ENCODE measurements at places on chromosomes 7 and 10.

DNA sequence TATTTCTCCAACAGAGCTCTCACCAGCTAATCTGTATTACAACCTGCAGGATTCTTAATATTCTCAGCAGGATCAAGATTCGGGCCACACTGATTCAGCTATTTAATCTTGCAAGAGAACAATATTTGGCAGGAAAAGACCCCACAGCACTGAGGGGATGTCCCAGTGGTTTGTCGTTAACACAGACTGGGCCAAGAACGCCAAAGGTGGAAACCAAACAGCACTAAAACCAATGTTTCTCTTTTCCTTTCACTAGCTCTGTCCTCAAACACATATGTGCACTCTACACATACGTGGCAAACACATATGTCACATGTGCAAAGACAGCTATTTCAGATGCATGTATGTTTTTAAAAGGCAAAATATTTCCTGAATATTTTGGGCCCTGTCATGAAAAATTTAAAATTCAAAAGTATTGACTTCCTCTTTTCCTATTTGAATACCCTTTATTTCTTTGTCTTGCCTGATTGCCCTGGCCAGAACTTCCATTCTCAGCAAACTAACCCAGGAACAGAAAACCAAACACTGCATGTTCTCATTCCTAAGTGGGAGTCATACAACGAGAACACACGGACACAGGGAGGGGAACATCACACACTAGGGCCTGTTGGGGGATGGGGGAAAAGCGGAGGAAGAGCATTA lies 51.7 kb upstream of the NEBL start:
- DNase-seq: peak; percentile 26

- peak; percentile 2 for DNase-seq
Observed at GRCh38 chr10:128877936-128878335, 589.1 kb upstream of the MGMT start.

DNA sequence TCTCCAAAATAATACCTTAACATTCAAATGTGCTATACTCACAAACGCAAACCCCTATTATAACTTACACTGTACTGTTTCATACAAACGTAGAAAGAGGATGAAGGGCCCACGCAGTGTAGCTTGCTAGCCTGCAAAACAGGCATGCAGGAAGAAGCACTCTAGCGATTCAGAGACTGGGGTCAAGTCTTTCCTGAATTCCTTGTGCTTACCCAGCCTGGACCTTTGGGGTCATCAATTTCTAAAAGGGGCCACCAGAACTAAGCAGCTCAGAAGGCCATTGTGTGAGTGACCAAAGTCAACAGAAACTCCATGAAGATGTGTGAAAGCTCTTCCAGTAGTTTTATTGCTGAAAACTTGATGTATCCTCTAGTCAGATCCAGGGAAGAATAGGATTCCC lies 111.9 kb downstream of the SVIL start:
- no peak for DNase-seq

- no peak for DNase-seq
Observed at GRCh38 chr10:121771966-121772365, 155.9 kb downstream of the ATE1 start.

- DNase-seq: no peak
Observed at GRCh38 chr7:140423501-140423900, 19.6 kb downstream of the RAB19 start.

DNA sequence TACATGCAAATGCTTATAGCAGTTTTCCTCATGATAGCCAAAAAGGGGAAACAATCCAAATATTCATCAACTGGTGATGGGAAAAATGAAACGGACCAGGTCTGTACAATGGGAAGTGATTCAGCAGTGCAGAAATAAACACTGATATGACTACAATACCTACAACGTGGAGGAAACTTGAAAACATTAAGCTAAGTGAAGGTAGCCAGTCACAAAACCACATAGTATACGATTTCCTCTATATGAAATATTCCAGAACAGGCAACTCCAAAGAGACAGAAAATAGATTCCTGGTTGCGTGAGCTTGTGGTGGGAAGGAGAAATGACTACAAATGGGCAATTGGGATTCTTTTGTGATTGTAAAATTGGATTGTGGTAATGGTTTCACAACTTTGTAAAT lies 263.1 kb upstream of the PITRM1 start:
- DNase-seq: no peak

GRCh38 chr10:99784016-99784726 lies 1.7 kb downstream of the ABCC2 start:
- peak; percentile 24 for DNase-seq

GRCh38 chr10:32150532-32151101 lies 94.4 kb upstream of the KIF5B start:
- DNase-seq: no peak

DNA sequence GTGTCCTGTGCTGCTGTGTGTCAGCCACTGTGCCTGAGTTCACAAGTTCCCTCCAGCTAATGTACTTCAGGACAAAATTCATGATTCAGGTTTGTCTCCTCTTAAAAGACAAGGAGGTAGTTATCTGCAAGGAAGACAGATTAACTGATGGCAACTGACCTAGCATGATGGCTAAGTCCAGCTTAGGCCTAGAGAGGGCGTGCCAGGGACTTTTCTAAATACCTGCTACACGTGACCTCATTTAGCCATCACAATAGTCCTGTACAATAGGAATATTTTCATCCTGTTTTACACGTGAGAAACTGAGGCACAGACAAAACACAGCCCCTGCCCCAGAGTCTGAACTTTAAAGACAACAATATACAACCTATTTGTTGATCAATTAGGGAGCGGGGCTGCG lies 275.7 kb downstream of the XPNPEP1 start:
- no peak for DNase-seq

DNA sequence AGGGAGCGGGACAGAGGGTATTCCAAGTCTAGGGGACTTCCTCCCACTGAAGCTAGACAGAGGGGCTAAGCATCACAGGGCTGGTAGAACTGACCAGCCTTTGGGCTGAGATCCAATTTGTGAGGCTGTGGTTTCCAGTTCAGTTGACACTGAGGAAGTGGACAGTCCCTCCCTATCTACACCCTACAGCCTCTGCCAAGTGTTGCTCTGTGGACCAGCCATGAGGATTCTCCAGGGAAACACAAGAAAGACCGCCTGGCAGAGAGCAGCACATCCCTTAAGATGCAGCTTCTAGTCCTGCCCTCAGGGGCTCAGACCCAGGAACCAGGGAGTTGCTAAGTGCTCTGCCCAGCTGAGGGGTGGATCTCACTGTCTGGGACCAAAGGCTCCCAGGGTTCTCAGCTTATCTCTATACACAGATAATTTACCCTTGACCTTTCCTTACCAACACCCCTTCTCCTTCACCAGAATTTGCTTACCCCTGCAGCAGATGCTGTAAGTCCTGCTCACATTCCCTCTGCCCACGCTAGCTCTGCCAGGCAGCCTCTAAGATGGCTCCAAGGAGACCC lies 252.0 kb downstream of the SKIDA1 start:
- DNase-seq: no peak

- no peak for DNase-seq
Observed at GRCh38 chr7:40299097-40299496, 164.3 kb downstream of the SUGCT start.

GRCh38 chr7:41584746-41585145 lies 118.1 kb downstream of the INHBA start:
- no peak for DNase-seq

DNA sequence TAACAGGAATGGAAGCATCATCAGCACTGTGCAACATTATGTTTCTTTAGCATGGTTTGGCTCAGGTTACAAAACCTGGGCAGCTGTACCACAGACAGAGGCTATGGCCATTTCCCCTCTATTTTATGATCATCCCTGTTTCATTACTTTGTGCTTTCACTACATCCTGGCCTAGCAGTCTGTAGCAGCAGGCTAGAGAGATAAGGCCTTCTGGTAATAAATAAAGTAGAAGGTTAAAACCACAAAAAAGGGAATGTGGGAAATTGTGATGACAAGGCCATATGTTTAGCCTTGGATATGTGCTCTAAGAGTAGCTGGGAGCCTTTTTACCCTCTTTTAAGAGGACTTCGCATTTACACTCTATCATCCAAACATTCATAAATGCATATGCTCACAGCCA lies 266.2 kb upstream of the PHF14 start:
- DNase-seq: no peak

DNA sequence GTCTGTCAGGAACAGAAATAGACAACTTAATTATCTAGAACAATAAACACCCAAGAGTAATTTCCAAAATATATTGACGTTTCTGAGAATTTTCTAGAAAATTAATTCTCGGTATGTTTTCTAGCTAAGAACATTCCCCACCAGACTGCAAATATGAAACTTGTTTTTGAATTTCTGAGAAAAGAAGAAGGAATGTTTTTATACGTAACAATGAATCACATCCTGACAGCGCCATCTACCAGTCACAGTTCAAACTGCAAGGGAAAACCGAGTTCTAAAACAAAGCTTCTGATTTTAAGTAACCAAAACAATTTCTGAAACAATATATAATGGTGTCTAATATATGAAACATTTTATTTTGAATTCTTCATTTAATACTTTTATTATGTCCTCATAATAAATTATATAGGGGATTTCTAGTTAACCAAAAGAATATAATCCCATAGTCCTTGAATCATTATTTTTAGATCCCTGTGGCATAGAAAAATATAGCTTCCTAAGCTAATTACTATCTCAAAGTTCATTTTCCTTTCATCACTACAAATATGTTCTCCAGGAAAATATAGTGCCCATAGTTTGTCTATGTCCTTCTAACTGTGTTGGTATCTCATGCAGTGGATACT lies 34.5 kb upstream of the MEOX2 start:
- no peak for DNase-seq

DNA sequence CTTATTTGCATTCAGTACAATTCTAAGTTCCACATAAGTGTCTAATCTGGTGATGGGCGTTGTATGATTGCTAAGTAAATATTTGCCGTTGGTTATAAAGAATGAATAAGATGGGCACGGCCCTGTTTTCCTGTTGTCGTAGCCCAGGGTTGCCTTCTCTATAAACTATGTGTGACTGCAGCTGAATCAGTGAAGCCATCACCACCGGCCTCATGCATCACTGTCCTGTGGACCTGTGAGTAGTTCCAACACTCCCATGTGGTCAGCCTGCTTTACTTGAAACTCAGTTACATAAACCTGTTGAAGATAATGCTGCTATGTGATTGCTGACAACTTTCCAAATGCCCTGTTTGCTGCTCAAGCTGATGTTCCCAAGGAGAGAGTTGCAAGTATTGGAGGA lies 21.6 kb upstream of the KLF6 start:
- no peak for DNase-seq

GRCh38 chr7:30176463-30177109 lies 41.8 kb downstream of the MTURN start:
- no peak for DNase-seq

- DNase-seq: peak; percentile 47
Observed at GRCh38 chr10:59872892-59873463, 33.4 kb downstream of the CCDC6 start.

DNA sequence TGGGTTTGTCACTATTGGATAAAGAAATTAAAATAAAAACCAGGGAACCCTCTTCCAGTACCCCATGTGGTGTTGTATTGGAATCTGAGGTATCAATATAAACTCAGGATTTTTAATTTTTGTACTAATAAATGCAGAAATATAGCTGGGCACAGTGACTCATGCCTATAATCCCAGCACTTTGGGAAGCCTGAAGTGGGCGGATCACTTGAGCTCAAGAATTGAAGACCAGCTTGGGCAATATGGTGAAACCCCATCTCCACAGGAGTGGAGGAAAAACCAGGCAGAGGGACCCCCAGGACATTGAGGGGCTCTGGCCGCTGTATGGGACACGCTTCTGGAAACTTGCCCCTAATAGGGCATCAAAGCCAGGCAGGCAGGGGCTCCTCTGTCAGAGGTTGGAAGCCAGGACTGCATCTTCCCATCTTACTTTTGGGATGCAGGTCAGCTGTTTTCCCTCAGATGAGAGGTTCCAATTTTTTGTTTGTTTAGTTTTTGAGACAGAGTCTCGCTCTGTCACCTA lies 11.1 kb downstream of the ADIRF start:
- DNase-seq: no peak

DNA sequence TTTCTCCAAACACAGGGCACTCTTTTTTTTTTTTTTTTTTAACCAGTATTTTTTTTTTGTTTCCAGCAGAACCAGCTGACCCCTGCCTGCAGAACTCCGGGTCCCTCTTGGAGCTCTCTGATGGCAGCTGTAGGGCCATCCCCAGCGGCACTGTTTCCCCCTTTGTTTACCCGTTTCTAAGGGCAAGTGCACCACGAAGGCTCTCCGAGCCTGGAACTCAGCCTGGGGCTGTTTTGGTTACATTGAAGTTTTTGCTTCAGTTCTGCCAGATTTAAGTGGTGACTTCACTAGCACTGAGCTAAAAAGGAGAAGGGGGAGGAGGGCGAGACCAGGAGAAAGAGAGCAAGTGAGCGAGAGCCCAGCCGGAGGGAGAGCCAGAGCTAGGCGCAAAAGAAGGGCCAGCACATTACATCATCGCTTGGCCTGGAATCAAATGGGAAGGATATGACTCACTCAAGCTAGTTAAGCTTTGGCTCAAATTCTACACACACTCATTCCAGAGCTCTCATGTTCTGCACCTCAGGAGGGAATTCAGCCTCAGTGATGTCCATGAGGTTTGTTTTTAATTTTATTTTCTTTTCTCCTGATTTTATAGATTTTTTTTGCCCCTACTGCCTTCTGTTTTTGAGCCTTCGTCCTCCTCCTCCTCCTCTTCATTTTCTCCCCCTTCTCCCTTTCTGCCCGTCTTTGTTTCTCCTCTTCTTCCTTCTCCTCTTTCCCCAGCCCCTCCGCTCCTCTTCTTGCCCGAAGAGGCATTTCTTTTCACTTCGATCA lies 272.3 kb downstream of the TRIL start:
- DNase-seq: peak; percentile 98

DNA sequence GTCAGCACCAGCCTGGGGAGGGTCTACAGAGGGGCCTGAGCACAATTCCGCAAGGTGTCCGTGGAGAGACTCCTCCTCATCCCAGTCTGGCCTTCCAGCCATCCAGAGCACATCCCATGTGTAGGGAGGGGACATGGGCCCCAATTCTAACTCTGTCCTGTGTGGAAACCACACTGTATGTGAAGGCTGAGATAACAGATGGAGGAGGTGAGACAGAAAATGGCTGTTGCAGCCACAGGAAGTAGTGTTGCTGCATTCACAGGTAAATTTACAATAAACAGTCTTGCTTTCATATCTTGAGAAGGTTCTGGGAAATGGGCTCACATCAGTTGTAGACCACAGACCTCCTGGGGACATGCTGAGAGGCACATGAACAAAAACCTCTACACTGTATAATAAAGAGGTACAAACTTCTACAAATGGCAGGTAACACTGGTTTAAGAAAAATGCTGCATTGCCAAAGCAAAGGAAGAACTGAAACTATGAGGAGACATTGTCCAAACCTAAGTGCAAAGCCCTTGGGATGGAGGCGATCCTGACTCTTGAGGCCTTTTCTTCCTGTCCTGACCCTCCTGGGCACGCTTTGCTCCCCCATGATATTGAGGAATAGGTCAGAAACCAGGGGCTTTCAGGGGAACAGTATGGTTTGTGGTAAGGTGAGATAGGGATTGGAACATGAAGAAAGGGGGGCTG lies 21.6 kb upstream of the GIMAP2 start:
- no peak for DNase-seq

GRCh38 chr7:149196151-149196704 lies 882 bp downstream of the ZNF282 start:
- no peak for DNase-seq

- DNase-seq: no peak
Observed at GRCh38 chr7:125136755-125137532, 207.3 kb upstream of the POT1 start.

Measured in right hindlimb (tissue), 1 donor.